ENCODE measurements at places on chromosomes 3 and 15. TPM values are rescaled to one million over a fixed set of nuclear protein-coding genes. Genes with fewer than 3 reads are reported as not detected.

Gene SOX2
- total RNA-seq = 584 TPM

- no peaks in the 10 kb centered on the region for H3K27me3 ChIP-seq
- peak; percentile 54 for DNase-seq
- H3K36me3 ChIP-seq = peaks cover 5% of the 10 kb centered on the region
- H3K27ac ChIP-seq = peak overlapping the region; percentile 36
These were observed 633.9 kb upstream of the TGFBR2 start for GRCh38 chr3:29972320-29972993.

GRCh38 chr15:62109982-62110851 lies 43.4 kb downstream of the C2CD4A start:
- no peaks in the 10 kb centered on the region for H3K36me3 ChIP-seq
- no peak overlapping the region for H3K4me3 ChIP-seq
- no peak for DNase-seq
- H3K27me3 ChIP-seq = no peaks in the 10 kb centered on the region
- no peaks in the 10 kb centered on the region for H3K4me1 ChIP-seq
- no peak overlapping the region for H3K27ac ChIP-seq

DNA sequence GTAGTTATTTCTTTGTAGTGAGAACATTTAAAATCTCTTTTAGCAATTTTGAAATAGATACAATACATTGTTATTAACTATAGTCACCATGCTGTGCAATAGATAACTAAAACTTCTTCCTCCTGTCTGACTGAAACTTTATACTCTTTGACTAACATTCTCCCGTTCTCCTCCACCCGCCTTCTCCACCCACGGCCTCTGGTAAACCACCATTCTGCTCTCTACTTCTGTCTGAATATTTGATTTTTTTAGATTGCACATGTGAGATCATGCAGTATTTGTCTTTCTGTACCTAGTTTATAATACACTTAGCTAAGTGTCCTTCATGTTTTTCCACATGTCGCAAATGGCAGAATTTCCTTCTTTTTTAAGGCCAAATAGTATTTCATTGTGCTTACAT lies 72.8 kb upstream of the RBM5 start:
- DNase-seq = no peak
- no peak overlapping the region for H3K27ac ChIP-seq
- H3K4me1 ChIP-seq = no peaks in the 10 kb centered on the region

DNA sequence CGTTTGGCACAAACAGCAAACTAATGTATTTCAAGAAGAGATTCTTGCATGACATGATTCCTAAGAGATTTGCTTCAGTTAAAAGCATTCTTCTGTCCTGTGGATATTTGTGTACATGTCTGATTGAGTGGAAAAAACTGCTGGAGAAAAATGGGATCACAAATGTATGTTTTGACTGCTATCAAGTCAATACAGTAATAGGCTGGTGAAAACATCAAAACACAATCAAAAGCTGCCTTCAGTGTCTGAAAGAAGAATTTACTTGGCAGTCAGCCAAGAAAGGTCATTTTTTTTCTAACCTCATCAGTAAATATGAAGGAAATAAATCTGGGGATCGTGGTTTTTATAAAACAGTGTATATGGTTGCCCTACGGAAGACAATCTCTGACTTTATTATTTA lies 1214.8 kb downstream of the NSUN3 start:
- no peak overlapping the region for H3K27ac ChIP-seq
- DNase-seq = no peak
- no peaks in the 10 kb centered on the region for H3K36me3 ChIP-seq
- no peak overlapping the region for H3K4me3 ChIP-seq
- H3K27me3 ChIP-seq = no peaks in the 10 kb centered on the region

GRCh38 chr3:132283916-132284405 lies 33.2 kb upstream of the ACP3 start:
- H3K27ac ChIP-seq = no peak overlapping the region
- H3K27me3 ChIP-seq = no peaks in the 10 kb centered on the region
- peaks cover 5% of the 10 kb centered on the region for H3K4me1 ChIP-seq
- no peak overlapping the region for H3K4me3 ChIP-seq

Gene MEGF11
- total RNA-seq = 1.5 TPM

- no peak for DNase-seq
- no peak overlapping the region for H3K4me3 ChIP-seq
- peaks cover 5% of the 10 kb centered on the region for H3K27me3 ChIP-seq
These were observed 38.5 kb upstream of the XCR1 start for GRCh38 chr3:46065750-46066256.

GRCh38 chr3:37324131-37324530 lies 149.7 kb upstream of the LRRFIP2 start:
- H3K27me3 ChIP-seq = no peaks in the 10 kb centered on the region
- H3K4me3 ChIP-seq = no peak overlapping the region
- H3K4me1 ChIP-seq = peaks cover 16% of the 10 kb centered on the region
- H3K36me3 ChIP-seq = peaks cover 11% of the 10 kb centered on the region
- no peak for DNase-seq
- H3K27ac ChIP-seq = no peak overlapping the region

DNA sequence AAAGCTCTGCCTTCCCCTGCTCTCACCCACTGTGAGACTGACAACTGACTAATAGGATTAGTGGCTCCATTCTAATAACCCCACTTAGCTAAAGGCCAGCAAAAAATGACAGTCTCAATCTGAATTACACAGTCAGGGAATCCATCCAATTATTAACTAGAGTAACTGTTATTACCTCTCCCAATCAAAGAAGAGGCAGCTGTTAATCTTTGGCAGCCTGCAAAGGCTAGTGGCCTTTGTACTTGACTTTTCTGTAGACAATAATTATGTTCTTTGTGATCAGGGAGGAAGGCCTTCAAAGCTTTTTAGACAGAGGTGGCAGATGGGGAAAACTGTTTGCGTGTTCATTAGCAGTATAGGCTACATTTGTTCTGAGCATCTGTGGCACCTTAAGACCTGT lies 177.7 kb downstream of the ISL2 start:
- peak; percentile 52 for DNase-seq
- no peaks in the 10 kb centered on the region for H3K36me3 ChIP-seq
- H3K27me3 ChIP-seq = peaks cover 22% of the 10 kb centered on the region
- H3K27ac ChIP-seq = no peak overlapping the region

Gene ELL3
- total RNA-seq = 5.1 TPM

GRCh38 chr15:94029495-94029894 lies 201.9 kb upstream of the MCTP2 start:
- peaks cover 5% of the 10 kb centered on the region for H3K4me1 ChIP-seq
- H3K36me3 ChIP-seq = no peaks in the 10 kb centered on the region
- H3K4me3 ChIP-seq = no peak overlapping the region
- no peak for DNase-seq
- no peaks in the 10 kb centered on the region for H3K27me3 ChIP-seq
- no peak overlapping the region for H3K27ac ChIP-seq

DNA sequence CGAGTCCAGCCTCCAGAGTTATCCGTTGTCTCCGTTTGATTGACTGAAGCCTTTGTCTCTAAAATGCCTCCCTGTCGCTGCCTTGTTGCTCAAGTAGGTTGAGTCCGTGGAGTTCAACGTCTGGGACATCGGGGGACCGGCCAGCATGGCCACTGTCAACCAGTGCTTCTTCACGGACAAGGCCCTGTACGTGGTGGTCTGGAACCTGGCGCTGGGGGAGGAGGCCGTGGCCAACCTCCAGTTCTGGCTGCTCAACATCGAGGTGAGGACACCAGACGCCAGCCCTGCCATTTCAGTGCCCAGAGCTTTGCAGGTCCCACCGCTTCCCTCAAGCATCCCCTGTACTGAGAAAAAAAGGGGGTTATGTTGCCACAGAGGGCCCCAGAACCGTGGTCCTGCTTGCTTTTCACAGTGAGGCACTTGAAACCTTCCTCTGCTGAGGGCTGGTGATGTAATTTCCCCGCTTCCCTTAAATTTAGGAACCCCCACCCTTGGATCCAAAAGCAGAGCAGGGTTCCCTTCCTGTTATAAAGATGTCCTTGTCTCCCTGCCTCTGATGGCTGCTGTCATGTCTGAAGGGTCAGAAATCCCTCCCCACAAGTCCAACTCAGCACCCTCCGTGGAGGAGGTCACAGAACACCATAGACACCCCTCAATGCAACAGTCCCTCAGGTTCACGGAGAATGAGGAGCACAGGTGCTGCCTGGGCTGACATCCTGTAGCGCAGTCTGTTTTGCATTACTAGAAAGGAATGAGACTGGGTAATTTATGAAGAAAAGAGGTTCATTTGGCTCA lies 105.7 kb downstream of the LRRK1 start:
- no peak overlapping the region for H3K27ac ChIP-seq
- no peaks in the 10 kb centered on the region for H3K36me3 ChIP-seq
- no peaks in the 10 kb centered on the region for H3K27me3 ChIP-seq
- peaks cover 2% of the 10 kb centered on the region for H3K4me1 ChIP-seq
- no peak overlapping the region for H3K4me3 ChIP-seq
- no peak for DNase-seq

Gene PPARG
- total RNA-seq = 0.50 TPM

Gene CCDC13
- total RNA-seq = not detected

DNA sequence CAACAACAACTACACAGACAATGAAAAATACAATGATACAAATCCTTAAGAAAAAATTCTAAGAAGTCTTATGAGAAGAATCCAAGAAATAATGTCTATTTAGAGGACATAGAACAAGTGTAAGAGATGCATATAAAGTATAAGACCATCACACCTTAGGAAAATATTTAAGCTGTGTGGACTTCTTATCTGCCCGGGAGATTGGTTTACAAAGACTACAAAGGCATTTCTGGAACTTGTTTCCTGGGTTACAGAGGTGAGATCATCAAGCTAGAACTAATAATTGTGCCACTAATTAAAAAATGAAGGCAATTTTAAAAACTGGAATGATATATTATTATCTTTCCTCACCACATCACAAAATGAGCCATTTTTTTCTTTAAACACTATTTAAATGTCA lies 507.1 kb downstream of the GRM7 start:
- H3K4me3 ChIP-seq = no peak overlapping the region
- H3K27me3 ChIP-seq = no peaks in the 10 kb centered on the region
- H3K4me1 ChIP-seq = no peaks in the 10 kb centered on the region
- DNase-seq = no peak

DNA sequence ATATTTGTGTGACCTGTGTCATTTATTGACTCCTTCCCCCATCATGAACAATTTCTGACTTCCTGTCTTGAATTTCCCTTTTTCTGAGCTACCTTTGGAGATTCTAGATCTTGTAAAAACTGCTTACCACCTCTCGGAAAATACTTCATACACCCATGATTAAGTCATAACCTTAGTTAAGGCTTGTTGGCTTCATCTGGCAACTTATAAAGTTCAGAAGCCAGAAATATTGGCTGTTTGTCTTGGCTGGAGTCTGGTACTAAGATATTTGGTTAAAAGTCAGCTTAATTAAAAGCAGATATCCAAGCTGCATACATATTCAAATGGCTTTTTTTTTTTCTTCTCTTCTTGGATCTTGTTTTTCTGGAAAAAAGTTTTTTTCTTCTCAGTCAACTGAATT lies 37.3 kb upstream of the B3GALNT1 start:
- H3K27me3 ChIP-seq = no peaks in the 10 kb centered on the region
- H3K4me3 ChIP-seq = no peak overlapping the region
- no peaks in the 10 kb centered on the region for H3K4me1 ChIP-seq

Gene ROBO2
- 12.3 TPM for total RNA-seq

Gene CDHR4
- total RNA-seq = 0.12 TPM

Gene EFHB
- total RNA-seq = 1.7 TPM

Gene GPR87
- total RNA-seq = not detected

GRCh38 chr3:142057331-142057725 lies 92.0 kb downstream of the TFDP2 start:
- no peaks in the 10 kb centered on the region for H3K36me3 ChIP-seq
- no peak overlapping the region for H3K27ac ChIP-seq
- no peaks in the 10 kb centered on the region for H3K4me1 ChIP-seq
- H3K27me3 ChIP-seq = no peaks in the 10 kb centered on the region

- no peaks in the 10 kb centered on the region for H3K36me3 ChIP-seq
- DNase-seq = no peak
- no peak overlapping the region for H3K27ac ChIP-seq
These were observed 61.8 kb downstream of the FOXB1 start for GRCh38 chr15:60065951-60066350.

Gene C3orf20
- not detected for total RNA-seq

Gene DZIP1L
- total RNA-seq = 10.4 TPM

- H3K4me3 ChIP-seq = no peak overlapping the region
- H3K27me3 ChIP-seq = no peaks in the 10 kb centered on the region
- DNase-seq = no peak
- H3K4me1 ChIP-seq = no peaks in the 10 kb centered on the region
These were observed 50.8 kb upstream of the CRTC3 start for GRCh38 chr15:90478846-90479481.

DNA sequence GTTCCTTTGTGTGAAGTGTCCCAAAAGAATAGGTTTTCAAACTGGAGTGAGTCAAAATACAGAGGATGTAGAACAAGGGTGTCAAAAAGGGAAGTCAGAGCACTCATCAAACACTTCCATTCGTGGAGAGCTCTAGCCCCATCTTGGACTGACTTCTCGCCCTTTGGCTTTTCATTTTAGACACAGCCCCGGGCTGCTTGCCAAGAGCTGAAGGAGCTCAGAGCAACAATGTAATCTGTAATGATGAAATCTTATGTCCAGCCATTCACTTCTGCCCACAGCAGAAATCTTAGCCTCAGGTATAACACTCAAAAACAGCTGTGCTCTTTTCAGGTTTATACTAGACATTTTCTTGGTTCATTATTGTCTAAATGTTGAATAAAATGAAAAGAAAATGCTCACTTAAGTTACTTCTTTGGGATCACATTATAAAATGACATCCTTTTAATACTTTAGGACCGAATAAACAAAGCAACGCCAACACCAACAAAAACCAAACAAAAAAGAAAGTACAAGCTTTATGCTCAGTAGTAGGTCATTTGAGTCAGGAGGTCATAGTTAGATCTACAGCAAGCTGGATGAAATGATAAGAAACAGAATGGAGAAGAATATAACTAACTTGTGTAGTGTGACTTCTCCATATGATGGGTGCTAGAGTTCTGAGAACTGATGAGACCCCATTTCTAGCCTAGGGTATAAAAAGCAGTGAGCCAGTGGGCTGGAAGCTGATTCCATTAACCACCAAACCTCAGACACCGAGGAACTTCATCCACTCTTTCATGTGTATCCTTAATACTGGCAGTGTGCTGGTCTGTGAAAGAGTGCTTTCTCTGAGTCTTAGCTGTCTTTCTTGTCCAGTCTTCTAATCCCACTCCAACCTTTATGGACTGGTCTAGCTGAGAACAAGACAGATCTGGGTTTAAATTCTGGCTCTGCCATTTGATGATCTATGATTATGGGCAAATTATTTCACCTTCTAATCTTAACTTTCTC lies 131.8 kb upstream of the SLC7A14 start:
- no peaks in the 10 kb centered on the region for H3K27me3 ChIP-seq
- no peaks in the 10 kb centered on the region for H3K4me1 ChIP-seq
- no peaks in the 10 kb centered on the region for H3K36me3 ChIP-seq
- no peak overlapping the region for H3K4me3 ChIP-seq
- H3K27ac ChIP-seq = no peak overlapping the region
- DNase-seq = no peak
